ENCODE measurements at places on chromosomes 2 and 18.

- DNase-seq: no peak
Measured at GRCh38 chr2:237651761-237652160, 24.4 kb downstream of the LRRFIP1 start.

- no peak for DNase-seq
Measured at GRCh38 chr2:75522543-75523312, 38.0 kb downstream of the EVA1A start.

DNA sequence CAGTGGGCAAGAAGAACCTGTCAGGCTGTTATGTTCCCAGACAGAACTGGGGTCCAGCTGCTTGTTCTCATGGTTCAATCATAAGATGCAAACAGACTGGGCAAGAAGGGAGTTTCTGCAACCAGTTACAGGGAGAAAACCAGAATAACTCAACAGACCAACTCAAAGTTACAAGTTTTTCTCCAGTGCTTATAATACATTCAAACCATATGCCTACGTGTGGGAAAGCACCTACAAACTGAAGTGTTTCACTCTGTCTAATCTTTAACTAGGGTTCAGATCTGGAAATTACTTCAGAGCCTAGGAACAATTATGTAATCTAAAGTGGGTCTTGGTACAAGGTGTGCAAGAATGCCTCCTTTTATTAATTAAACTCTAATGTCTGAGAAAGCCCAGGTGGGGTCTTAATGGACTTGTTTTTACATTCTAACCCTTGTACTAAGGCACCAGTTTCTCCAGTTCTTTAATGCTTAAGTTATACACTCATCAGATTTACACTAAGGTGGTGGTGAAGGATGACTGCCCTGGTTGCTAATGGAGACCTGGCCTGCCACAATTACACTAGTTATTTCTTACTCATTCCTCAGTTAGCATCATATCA is 951.9 kb downstream of the TSN start:
- DNase-seq: no peak

DNA sequence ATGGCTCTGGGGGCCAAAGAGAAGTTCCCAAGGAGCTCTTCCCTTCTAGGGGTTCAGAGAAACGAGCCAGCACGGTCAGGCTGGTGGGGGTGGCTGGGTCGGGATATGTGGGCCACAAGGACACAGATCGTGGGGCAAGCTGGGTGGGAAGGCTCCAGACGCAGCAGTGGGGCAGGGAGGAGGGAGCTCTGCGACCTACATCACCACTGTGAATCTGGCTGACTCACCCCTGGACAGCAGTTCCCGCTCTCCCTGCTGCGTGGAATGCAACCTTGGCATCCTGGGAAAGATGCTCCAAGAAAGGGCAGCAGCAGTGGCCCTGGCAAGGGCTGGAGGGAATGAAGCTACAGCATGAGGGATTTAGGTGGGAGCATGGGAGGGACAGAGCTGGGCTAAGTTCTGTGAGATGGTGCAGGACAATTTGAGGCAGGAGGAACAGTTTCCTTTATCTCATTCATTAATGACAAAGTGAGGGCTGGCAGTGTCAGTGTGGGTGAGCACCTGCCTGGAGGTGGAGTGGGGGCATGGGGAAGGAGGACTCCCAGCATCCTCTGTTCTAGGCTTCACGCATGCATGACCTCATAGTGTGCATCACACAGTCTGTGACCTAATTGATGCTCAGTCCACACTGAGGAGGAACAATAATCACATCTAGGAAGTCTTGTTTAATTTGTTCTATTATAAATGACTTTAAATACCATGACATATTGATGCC is 25.0 kb downstream of the CELF4 start:
- no peak for DNase-seq

DNA sequence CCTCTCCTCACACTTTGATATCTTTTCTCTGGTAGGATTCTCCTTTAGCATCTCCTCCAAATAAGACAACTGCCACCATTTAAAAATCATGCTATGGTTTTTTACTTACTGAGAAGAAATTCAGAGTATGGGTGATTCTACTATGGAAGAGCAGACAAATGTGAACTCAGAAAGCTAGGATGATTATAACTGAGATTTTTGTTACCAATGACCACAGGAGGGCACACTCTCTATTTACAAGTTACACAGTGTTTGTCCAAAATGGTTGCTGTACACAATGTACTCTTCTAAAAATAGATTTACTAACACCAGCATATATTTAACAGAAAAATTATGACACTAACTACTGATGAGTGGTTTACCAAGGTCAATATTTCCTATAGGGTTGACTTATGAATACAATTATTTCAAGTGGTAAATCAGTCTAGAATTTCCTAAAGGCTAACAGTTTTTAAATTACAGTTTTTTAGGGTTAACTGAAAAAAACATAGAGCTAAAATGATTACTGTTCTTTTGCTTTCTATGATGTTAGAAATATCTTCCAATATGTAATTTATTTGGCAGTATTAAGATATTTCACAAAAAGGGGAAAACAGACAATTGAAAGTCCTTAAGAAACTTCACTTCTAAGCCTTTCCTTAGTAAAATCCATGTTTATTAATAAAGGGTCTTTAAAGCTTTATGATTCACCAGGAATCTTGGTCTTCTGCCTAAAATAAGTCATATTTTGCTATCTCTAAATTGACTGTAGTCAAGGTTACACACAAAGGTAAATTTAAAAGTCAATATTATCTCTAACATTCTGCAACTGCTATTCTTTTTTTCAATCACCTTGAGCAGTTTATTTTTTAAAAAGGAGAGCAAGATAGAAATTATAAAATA is 57.2 kb downstream of the MAP4K3 start:
- DNase-seq: no peak

DNA sequence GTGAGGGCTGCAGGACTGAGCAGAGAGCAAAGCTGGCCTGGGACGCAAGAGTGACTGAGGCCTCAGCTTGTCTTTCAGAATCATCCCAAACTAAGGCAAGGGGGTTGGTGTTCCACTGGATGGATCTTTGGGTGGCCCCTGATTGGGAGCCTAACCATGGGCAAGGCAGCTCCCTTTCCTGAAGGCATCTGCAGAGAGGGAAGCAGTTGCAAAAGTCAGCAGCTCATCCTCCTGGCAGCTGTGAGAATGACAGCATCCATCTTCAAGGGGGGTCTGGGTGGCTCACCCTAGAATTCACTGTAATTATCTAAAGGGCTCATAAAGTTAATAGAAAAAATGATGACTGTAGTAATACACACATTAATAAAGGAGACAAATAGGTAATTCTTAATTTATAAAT is 46.5 kb upstream of the RAB31 start:
- no peak for DNase-seq

DNA sequence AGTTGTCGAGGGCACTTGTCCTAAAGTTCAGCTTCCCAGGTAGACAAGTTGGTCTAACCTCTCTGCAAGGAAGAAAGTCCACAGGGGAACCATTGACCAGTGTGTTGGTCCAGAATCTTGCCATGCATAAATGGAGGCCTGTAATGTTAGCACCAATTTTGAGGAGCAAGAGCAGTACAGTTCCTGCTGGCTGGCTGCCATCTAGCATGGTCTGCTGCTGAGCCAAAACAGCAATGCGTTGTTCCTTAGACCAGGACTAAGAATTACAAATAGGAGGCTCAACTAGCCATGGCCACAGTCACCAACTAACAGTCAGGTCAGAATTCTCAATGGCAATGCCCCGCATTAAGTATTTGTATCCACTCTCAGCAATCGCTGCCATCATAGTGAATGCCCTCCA is 72.8 kb upstream of the WIPF1 start:
- DNase-seq: no peak

- DNase-seq: peak; percentile 57
Measured at GRCh38 chr2:172215172-172215935, 112.7 kb upstream of the DLX2 start.

- DNase-seq: no peak
Measured at GRCh38 chr2:142938240-142938639, 60.8 kb downstream of the KYNU start.

DNA sequence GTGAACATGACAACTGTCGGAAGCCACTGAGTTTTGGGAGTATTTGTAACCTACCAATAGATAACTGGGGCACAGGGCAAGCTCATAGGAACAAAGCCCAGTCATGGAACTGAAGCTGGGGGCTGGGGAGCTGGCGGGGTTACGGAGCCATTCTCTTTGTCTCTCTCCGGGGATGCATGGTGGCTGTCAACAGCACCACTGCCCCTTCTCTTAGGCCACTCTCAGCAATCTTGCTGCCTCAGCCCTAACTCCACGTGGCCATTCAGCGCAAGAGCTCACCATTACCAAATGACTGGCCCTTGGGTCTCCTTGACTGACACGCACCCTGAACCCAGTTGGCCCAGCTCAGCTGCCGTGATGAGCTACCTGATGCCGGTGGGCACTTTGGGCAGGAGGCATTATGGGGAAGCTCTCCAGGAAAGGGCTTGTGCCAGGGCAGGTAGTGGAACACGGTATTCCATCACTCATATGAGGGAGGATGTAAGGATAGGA is 33.6 kb upstream of the ODC1 start:
- no peak for DNase-seq

GRCh38 chr2:148578493-148578884 is 66.1 kb upstream of the EPC2 start:
- DNase-seq: no peak

GRCh38 chr2:189179570-189179950 is at the start of gene COL5A2:
Gene COL5A2, minus strand, starts transcription at chr2:189179761. Its CDS starts 157 bp downstream, at chr2:189179604.
- no peak for DNase-seq

DNA sequence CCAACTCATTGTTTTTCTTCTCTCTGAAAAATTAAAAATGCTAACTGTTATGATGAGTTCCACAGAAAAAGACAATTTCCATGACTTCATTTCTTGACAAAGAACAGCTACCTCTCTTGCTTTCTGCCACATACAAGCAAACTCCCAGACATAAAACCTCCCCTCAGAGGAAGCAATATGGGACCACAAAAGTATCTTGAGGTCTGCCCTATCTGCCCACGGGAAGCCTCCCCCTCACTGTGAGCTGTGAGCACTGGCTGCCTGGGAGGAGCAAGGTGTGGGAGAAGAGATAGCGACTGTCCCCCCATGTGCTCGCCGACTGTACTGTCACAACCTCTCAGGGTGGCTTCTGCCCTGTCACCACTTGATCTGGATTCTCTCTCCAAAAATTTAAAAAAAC is 69.7 kb upstream of the NRP2 start:
- no peak for DNase-seq

DNA sequence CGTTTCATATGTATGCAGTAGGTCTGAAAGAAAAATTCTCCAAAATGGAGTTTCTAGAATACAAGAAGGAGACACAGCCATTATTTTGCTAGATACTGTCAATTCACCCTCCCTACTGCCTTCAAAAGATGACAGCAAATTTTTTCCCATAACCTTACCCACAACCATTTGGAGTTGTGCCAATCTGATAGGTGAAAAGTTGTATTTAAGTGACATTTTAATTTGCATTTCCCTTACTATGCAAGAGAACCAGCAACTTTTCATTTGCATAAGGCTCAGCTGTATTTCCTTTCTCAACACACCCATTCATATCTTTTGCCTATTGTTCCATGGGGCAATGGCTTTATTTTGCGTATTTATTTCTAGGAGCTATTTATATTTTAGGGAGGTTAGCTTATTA is 31.4 kb upstream of the IL18RAP start:
- no peak for DNase-seq

- DNase-seq: no peak
Measured at GRCh38 chr2:105849431-105850179, 104.9 kb downstream of the NCK2 start.

DNA sequence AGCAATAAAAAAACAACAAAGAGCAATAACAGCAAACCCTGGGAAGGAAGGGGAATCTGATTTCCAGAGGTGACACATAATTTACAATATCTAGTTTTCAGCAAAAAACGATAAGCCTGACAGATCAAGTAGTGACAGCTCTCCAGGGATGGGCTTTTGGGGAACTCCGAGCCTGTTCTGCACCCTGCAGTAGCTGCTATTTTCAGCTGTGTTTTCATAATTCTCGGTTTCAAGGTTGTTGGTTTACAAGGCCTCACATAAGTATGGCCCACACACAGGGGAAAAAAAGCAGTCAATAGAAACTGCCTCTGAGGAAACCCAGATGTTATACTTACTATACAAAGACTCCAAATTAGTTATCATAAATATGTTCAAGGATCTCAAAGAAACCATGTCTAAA is 67.7 kb upstream of the CTLA4 start:
- DNase-seq: no peak

- no peak for DNase-seq
Measured at GRCh38 chr2:160538559-160539355, 45.1 kb upstream of the RBMS1 start.

GRCh38 chr2:236257575-236257974 is 6.6 kb downstream of the ASB18 start:
- DNase-seq: no peak

DNA sequence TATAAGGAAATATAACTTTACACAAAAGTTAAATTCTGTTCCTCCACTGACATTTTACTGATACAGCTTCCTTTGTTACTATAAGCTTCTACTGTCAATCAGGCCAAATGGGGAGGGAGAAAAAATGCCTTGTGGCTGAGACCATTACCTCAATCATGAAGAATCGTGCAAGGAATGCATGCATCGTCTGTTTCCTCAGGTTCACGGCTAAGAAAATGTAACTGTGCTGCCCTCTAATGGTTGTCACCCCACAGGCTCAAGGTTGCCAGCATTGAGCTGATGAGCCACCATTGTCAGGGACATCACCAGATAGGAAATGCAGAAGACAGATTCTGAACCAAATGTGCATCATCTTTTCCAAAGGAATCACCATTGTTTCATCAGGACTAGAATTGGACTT is 426.9 kb downstream of the CDH2 start:
- no peak for DNase-seq

DNA sequence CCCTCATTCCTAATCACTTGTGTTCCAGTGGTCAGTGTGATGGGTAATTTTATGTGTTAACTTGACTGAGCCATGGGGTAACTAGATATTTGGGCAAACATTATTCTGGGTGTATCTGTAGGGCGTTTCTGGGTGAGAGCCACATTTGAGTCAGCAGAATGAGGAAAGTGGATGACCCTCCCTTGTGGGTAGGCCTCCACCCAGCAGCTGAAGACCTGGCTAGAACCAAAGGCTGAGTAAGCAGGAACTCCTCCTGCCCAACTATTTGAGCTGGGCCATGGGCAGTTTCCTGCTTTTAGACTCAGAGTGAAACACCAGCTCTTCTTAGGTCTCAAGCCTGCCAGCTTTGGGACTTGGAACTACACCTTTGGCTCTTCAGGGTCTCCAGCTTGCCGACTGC is 141.8 kb downstream of the ACKR3 start:
- DNase-seq: no peak

DNA sequence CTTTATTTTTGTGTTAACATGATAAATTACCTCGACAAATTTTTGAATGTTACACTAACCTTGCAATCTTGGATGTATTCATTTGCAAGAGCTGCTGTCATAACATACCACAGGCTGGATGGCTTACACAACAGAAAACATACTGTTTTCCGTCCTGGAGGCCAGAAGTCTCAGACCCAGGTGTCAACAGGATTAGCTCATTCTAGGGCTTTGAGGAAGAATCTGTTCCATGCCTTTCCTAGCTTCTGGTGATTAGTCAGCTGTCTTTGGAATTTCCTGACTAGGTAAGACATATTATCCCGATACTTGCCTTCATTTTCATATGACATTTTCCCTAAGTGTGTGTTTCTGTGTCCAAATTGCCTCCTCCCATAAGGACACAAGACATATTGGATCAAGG is 188.6 kb upstream of the CDH19 start:
- no peak for DNase-seq

- no peak for DNase-seq
Measured at GRCh38 chr2:236548179-236548921, 21.3 kb upstream of the ACKR3 start.
